Breast epithelium (tissue), 4 donors: ENCODE measurements at places on chromosomes 13 and 19.
A peak's percentile ranks its signal among the peaks of the same experiment; 100 is the strongest.

DNA sequence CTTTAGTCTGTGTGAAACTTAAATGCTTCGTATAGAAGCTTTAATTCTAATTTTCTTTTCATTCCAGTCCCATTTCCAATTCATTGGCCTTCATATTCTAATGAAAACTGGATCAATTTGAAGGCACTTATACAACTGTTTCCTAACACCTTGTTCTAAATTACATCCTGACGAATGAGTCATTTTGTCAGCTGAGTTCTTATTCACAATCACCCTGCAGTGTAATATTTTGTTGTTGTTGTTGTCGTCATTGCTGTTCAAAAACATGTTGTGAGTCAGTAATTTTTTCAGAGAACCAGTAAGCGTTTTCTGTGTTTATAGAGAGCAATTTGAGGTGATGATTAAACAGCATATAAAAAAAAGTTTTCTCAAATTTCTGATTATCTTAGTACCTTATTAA lies 290.0 kb downstream of the PCDH9 start:
- DNase-seq: no peak

DNA sequence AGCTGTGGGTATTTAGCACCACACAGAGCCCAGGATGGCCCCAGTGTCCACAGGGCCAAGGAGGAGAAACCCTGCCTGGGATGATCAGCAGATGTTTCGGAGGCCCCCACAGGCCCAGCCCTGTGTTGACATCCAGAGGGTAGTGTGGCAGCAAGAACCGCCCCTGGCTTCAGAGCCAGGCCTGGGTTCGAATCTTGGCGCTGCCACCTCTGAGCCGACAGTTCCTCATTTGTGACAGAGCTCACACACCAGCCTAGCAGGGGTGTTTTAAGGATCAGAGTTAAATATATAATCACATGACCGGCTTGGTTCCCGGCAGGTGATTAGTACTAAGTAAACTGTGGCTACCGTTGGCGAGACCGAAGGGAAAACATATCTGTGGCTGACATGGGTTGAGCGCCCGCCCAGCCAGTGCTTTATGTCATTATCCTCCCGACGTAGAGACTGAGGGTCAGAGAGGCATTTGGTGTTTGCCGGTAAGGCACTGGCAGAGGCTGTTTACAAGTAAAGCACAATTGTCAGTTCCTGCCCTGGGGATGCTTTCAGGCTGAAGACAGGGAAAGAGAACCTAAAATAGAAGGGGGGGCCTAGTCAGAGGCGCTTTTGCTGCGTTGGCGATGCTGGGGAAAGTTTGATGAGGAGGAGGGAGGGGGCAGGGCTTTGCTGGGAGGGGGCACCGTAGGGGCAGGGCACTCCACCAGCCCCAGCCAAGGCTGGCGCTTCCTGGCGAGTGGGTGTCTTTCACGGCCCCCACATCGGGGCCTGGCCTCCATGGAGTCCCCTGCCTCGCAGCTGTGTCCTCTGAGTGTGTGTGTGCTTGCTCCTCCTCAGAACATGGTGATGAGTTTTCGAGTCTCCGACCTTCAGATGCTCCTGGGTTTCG lies 4.8 kb downstream of the PIAS4 start:
- peak; percentile 55 for DNase-seq

DNA sequence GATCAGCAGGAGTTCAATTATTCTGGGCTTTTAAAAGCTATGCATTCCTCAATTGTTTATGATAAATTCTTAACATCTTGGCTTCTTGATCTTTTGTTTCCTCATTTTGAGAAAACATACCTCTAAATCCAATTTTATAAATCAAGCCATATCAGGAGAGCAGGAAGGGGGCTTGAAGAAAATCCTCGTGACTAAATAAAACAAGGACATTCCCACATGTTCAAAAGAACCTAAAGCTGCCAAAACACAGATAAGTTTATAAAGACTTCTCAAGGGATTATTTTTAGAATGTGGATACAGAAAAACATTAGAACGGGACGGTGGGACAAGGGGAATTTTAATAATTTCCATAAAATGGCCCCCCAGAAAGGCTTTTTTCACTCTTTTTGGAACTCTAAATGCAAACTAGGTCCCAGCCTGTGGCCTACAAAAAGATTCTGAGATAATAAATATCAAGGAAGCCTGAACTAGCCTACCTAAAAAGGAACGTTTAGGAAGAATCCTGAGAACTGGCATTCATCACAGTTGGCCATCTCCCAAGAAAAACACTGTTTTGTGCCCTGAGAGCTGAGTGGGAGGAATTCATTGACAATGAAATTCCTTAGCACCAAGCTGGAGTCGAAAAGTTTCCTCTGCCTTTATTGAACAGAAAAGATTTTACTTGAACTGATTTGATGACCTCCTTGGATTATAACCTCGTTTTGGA lies 30.1 kb downstream of the ZAR1L start:
- DNase-seq: no peak

DNA sequence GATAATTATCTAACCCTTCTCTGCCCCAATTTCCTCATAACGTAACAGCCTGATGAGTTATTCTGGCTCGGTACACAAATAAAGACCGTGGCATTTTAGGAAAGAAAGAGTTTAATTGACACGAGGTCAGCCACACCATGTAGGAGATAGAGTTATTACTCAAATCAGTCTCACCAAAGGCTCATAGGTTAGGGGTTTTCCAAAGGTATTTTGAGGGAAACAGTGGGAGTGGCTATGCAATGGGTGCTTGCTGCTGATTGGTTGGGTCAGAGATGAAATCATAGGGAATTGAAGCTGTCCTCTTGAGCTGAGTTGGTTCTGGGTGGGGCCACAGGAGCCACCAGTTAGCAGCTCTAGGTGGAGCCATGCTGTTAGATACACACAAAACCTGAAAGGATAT lies 137.5 kb downstream of the FREM2 start:
- DNase-seq: no peak

DNA sequence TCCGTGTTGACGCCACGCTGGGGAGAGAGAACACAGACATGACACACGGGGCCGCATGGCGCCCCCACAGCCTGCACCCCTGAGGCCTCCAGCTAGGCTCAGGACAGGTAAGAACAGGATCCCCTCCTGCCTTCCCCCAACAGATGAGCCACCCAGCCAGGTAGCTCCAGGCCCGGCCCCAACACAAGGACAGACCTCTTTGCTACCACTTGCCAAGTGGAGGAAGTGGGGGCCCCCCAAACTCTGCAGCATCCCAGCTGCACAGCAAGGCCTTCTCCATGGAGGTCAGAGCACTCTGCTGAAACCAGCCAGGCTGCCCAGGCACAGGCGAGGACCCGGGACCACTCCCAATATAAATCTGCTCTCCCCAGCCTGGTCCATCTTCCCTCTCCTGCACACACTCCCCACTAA lies 31.5 kb downstream of the PEPD start:
- DNase-seq: no peak

GRCh38 chr13:113942591-113943103 lies 31.2 kb downstream of the C13orf46 start:
- DNase-seq: no peak

- no peak for DNase-seq
These were observed 49.8 kb downstream of the ATP8A2 start for GRCh38 chr13:25421612-25422011.

GRCh38 chr13:78680115-78680561 lies 21.2 kb upstream of the OBI1 start:
- no peak for DNase-seq

GRCh38 chr19:2186071-2186846 lies 22.5 kb downstream of the DOT1L start:
- DNase-seq: peak; percentile 63

DNA sequence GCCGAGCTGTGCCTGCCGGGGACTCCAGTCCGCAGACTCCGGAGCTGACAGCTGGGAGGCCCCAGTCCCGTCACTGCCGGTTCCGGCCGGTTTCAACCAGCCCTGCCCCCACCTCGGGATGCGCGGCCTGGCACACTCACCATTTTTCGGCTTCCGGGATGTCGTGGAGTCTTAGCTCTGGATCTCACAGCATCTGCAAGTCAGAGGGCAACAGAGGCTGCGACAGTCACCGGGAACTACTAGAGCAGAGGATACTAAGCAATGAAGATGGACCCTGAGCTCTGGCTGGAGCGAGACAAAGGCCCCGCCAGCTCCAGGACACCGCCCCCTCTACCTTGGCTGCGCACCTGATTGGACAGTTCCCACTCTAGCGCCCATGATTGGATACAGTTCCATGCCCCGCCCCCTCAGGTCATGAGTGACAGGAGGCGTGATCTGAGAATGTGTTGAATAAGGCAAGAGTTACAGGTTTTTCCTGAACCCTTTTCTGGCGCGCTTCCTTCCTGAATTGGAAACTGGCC lies at the start of gene ZNF682:
Gene ZNF682, minus strand, starts transcription at position 303 of the 521 bp plus-strand sequence. Its CDS starts 160 bp downstream, at position 143.
- peak; percentile 98 for DNase-seq

DNA sequence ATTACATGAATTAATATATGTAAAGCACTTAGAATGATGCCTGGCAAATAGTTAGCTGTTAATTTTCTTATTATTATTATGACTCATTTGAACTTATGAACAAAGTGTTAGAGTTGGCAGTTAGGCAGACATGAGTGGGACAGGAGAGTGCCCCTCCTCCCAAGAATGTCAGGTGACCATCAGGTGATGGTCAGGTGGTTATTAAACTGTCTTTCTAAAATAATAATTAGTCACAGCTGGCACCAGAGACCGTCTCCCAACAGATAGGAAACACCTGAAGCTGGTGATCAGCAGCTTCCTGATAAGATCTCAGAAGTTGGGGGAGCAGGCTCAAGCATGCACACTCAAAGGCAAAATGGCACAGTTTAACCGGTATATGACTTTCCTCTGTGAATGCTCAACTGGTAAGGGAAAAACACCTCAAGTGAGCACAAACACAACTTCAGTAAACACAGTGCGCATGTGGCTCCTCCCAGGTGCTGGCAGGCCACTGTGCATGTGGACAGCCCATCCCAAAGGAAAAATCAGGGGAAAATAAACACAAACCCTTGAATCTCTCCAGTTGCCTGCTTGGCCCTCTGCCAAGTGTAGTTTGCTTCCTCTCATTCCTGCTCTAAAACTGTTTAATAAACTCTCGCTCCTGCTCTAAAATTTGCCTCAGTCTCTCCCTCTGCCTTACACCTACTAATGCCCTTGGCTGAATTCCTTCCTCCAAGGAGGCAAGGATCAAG lies 54.0 kb downstream of the FLT1 start:
- no peak for DNase-seq

GRCh38 chr19:54266133-54266532 lies 9.1 kb upstream of the LILRB5 start:
- peak; percentile 72 for DNase-seq

DNA sequence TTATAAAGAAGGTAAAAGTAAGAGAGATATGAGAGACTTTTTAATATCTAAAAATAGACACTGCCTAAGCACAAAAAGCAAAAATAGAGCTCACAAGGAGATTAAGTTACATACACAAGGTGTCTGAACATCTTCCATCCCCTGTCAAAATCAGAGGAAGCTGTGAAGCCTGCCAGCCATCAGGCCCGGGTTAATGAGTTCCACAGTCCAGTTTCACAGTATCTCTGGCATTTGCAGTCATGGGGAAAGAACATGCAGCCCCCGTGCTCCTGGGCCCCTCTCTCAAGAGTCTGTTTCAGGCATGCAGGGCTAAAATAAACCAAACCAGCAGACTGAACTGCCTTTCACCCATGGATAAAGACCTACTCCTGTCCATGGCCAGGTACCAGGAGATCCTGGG lies 79.2 kb downstream of the TBC1D4 start:
- no peak for DNase-seq

GRCh38 chr19:6833166-6833790 lies 54.1 kb upstream of the ADGRE1 start:
- DNase-seq: no peak

DNA sequence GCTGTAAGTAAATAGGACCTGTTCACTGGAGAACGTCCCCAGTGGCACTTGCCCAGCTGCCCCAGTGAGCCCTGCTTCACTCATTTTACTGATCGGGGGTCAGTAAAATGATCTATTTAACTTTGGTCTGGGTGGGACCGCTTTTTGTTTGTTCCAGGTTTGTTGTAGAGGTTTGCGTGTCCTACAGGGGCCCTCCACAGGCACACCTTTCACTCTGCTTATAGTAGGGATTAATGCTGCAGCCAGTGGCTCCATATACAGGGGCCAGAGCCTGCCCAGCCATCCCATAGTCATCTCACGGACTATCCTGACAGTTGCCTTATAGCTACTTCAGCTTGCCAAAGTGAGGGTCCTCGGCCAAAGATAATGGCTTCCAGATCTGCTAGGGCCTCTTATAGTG lies 104.1 kb downstream of the DNAJC3 start:
- no peak for DNase-seq
